ENCODE measurements at places on chromosomes 13 and 19.

- DNase-seq = no peak
Observed at GRCh38 chr19:35013041-35013819, 13.1 kb downstream of the GRAMD1A start.

- no peak for DNase-seq
Observed at GRCh38 chr13:66429156-66429555, 801.0 kb downstream of the PCDH9 start.

DNA sequence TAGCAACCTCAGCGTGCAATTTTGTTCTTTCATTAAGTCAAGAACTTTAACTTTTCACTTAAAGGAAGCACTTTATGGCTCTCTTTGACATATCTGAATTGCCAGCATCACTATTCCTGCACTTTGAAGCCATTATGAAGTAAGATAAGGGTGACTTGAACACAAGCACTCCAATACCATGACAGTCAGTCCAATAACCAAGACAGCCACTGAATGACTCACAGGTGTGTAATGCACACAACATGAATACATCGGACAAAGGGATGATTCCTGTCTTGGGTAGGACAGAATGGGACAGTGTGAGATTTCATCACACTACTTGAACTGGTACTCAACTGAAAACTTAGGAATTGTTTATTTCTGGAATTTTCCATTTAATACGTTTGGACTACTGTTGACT lies 233.7 kb upstream of the IPO5 start:
- no peak for DNase-seq

DNA sequence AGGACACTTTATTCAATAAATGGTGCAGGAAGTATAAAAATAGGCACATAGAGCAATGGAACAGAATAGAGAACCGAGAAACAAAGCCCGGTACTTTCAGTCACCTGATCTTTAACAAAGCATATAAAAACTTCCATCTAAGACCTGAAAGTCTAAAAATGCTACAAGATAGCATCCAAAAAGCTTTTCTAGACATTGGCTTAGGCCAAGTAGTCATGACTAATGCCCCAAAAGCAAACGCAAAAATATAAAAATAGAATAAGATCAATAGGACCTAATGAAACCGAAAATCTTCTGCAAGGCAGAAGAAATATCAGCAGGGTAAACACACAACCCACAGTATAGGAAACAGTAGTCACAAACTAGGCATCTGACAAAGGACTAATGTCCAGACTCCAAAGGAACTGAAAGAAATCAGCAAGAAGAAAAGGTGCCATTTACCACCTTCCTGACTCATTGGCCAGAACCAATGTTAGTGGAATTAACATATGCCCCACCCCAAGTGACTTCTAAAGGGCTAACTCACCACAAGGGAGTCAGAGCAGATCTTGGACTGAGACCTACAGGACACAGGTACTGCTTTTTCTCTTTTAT lies 40.8 kb upstream of the CEACAM21 start:
- DNase-seq = no peak

DNA sequence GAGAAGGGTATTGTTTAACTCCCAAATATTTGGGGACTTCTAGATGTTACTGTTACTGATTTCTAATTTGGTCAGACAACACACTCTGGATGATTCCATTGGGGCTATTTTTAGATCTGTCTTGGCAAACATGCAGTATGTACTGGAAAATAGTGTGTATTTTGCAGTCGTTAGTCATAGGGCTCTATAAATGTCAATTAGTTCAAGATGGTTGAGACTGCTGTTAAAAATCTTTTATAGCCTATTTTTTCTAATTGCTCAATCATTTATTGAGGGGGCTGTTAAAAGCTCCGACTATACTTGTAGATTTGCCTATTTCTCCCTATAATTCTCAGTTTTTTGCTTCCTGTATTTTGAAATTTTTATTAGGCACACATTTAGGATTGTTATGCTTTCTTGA lies 31.4 kb downstream of the PPP5C start:
- no peak for DNase-seq

DNA sequence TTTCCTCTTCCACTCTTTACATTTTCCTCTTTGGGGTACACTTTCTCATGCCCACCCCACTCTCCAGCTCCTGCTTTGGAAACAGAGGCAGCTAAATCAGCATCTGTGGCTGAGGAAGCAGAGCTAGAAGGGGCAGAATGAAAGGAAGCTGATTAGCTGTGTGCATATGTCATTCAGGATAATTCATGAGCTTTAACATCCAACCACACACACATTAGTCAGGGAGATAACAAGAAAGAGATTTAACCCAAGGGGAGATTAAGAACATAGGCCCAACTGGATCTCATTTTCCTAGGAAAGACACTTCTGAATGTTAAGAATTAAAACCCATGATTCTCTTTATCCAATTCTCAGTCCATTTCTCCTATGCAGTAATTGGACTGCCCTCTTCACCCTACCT lies 405.5 kb downstream of the TBC1D4 start:
- no peak for DNase-seq

DNA sequence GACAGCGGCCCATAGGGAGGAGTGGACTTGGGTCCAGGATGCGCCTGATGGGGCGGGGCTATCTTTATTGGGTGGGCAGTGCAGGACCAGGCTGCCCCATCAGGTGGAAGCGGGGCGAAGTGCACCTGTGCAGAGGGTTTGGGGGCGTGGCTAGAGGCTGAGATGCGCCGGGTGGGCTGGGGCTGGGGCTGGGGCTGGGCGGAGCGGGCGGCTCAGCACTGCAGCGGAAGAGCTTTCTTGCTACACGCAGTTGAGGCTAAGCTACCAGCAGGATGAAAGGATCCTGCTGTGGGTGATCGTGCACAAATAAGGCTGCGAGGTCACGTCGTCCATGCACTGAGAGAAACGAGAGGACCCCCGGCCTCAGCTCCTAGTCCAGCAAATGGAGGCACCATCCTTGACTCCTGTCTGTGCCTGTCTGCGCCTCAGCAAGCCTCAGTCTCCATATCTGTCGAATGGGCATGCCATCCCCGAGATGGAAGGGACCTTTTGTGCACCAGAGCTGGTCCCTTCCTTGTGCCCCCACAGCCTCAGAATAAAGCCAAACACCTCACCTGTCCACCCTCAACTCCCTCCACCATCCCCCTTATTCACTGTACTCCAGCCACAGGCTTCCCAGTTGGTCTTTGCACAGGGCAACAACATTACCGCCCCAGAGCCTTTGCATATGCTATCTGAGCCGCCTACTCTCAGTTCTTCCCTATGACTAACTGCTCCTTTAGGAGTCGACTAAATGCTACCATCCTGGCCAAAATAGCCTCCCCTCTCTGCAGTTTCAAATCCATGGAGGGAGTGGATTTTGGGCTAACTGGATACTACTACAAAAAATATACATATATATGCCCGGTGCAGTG lies 21.0 kb upstream of the HOMER3 start:
- no peak for DNase-seq

DNA sequence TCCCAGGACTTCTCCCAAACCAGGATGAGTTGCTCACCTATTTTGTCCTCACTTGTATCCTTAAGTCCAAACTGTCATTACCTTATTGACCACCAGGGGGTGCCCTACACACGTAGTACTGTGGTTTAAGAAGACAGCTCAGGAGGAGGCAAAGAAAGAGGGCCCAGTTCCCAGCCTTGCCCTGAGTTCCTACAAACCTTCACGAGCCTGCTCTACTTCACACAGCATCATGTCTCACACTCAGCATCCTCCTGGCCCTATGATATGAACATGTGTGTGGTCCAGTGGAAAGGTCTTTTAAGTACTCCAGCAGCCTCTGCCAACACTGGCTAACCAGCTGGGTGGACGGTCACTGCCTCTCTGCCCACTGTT lies 8.1 kb upstream of the ZNF784 start:
- no peak for DNase-seq

GRCh38 chr13:23953860-23954512 lies 56.7 kb upstream of the C1QTNF9B start:
- no peak for DNase-seq

GRCh38 chr19:44740351-44740824 lies 8.1 kb upstream of the BCL3 start:
- DNase-seq = no peak

DNA sequence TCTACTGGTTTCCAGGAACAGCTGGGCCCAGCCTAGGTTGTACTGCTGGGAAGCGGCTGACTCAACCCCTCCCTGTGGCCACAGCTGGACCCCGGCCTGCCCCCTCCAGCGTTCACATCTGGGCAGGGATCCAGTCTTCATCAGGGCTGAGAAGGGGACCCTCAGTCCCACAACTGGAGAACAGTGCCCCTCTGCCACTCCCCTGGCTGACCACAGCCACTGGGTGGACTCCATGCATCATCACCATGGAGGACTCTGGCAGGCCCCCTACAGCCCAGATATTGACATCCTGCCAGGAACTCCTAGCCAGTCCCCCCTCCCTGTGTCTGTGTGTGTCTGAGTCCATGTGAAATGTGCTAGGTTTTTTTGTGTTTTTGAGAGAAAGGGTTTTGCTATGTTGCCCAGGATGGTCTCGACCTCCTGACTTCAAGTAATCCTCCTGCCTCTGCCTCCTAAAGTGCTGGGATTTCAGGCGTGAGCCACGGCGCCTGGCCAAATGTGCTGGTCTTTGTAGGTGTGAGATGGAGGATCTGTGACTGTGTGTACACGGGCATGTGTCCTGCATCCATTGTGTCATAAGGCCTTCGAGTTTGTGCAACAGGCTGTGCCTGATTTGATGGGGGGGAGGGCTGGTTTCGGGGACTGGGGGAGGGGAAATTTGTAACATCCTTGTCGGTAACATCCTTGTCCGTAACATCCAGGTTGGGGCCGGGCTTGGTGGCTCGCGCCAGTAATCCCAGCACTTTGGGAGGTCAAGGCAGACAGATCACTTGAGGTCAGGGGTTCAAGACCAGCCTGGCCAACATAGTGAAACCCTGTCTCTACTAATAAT lies 4.0 kb upstream of the HOOK2 start:
- no peak for DNase-seq

DNA sequence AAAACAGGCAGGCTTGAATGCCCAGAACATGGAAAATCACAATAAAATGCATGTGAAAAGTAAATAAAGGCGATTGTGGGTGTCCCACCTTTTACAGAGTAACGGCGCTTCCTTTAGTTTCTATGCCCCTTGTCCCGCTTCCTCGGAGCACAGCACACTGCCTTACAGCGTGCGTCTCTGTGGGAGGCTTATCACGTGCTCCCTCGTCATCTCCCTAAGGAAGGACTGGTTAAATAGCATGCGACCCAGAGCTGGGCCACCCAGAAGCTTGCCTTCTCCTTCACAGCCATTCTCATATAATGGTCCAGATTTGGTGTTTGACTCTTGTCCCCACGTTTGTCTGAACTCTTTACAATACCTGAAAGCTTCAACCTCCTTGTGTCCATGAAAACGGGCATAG lies 56.6 kb downstream of the LIG4 start:
- no peak for DNase-seq

- DNase-seq = no peak
Observed at GRCh38 chr13:32381539-32381938, 46.4 kb downstream of the N4BP2L1 start.

DNA sequence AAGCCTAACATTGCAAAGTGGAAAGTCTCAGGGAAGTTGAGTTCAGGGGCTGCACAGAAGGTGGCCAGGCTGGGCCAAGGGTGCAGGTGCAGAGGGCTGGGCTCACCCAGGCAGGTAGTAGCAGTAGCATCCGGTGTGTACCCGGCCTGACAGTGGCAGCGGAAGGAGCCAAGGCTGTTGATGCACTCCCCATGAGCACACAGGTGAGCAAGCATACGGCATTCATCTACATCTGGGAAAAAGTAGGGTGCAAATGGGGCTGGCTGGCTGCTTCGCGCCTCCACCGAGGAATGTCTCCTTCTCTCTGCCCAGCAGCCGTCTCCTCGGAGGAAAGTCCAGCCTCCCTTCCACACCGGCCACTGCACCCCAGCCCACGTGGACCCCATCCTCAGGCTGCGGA lies 30.6 kb downstream of the CCL25 start:
- DNase-seq = no peak

DNA sequence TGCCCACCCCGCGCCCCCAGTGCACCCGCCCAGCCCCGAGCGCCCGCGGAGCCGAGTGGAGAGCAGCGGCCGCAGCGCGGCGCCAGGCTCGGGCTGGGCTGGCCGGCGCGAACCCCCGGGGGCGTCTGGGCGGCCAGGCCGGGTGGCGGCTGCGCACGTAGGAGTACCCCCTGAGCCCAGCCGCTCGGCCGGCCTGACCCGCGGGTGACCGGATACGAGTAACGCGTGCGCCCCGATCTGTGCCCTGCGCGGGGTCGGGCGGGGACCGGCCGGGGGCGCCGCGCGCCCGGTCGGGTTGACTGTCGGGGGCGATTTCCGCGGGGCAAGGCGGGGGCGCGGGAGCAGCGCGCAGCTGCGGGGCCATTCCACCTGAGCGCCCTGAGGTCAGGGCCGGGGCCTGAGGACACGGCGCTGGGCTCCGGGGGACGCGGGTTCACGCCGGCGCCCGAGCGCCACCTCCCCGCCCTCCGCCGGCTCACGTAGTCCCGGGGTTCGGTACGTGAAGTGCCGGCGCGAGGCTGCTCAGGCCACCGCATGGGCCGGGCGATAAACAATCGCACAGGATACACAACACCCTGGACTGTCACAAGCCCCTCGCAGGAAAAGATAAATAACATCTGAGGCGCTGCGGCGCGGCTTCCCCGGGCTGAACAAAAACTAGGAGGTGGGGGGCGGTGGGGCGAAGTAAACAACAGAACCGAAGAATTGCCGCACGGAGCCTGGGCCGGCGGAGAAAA lies 37.6 kb upstream of the FLT1 start:
- no peak for DNase-seq

- DNase-seq = no peak
Observed at GRCh38 chr13:73168953-73169401, 110.2 kb downstream of the KLF5 start.

GRCh38 chr19:14545716-14546082 lies 16.3 kb downstream of the TECR start:
- DNase-seq = no peak

DNA sequence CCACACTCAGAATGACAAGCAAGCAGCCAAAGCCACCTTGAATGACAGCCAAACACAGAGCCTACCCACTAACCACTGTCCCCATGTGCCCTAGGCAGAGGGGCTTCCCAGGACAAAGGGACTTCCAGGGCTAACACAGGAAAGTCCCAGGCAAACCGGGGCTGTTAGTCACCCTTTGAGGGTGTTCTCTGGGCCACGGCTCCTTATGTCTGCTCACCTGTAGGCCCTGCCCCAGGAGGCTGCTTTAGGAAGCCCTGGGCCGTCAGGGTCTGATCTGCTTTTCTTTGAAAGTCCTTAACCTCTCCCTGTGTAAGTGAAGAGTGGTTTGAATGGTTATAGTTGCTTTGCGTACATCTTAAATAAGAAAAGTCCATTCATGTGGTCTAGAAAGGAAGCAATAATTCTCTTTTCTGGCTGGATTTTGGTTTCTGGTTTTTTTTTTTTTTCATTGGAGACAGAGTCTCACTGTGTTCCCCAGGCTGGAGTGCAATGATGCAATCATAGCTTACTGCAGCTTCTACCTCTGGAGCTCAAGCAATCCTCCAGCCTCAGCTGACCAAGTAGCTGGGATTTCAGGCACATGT lies 161.4 kb downstream of the EFNB2 start:
- no peak for DNase-seq

GRCh38 chr19:43618921-43619261 lies 538 bp downstream of the ZNF428 start:
- DNase-seq = no peak

- DNase-seq = no peak
Observed at GRCh38 chr13:72788831-72789230, 6.9 kb downstream of the PIBF1 start.

- no peak for DNase-seq
Observed at GRCh38 chr13:110914081-110914330, 863 bp downstream of the ANKRD10 start.

GRCh38 chr13:46288570-46289259 lies 77.0 kb downstream of the LRRC63 start:
- DNase-seq = no peak

- DNase-seq = no peak
Observed at GRCh38 chr13:23496255-23496654, 62.8 kb upstream of the SACS start.

Measured in vagina (tissue), 2 donors.